ENCODE measurements at places on chromosomes 5 and 9.

DNA sequence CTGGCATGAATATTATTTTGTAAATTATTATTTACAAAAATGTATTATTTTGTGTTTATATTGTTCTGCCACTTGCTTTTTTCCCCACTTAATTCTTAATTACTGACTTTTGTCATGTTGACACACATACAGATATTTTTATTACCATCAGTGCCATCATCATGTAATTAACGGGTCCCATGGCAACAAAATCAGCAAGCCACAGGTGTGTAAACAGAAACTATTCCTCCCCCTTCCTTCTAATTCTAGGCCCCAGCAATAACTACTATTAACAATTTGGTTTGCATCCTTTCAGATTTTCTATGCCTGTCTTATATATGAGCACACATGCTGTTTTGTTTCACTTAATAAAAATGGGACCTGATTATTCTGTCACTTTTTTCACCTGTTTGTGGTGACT is 29.3 kb downstream of the CYFIP2 start:
- DNase-seq, result no peak

GRCh38 chr5:10709933-10710332 is 51.1 kb downstream of the DAP start:
- no peak for DNase-seq

GRCh38 chr9:124754289-124754688 is 16.8 kb downstream of the NR6A1 start:
- DNase-seq, result no peak

- DNase-seq, result no peak
Observed at GRCh38 chr9:36818965-36819870, 214.8 kb downstream of the PAX5 start.

DNA sequence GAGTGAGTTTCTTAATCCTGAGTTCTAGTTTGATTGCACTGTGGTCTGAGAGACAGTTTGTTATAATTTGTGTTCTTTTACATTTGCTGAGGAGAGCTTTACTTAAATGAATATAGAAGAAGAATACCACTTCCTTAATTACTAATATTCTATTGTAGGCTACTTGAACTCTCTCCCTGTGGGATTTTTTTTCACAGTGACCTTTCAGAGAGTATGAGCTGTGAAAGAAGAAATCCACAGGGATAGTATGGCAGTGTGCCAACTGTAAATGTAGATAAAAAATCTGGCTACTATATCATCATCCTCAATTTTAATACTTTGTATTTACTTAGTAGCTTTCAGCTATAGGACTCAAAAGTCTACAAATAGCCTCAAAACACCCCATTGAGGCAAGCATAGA is 67.3 kb downstream of the COMMD10 start:
- no peak for DNase-seq

Measured in K562 (cell line).